ENCODE measurements at places on chromosomes 2 and 18. TPM values are rescaled to one million over a fixed set of nuclear protein-coding genes. Genes with fewer than 3 reads are reported as not detected.

The LAMA1 gene
- total RNA-seq: 2.6 TPM

The CDCA7 gene
- total RNA-seq: 0.80 TPM

The SLC38A11 gene
- total RNA-seq: not detected

The ZC3H6 gene
- 19.2 TPM for total RNA-seq

The LMAN2L gene
- 29.4 TPM for total RNA-seq

The SKOR2 gene
- not detected for total RNA-seq

The CD8B2 gene
- total RNA-seq: not detected

The DSC1 gene
- total RNA-seq: not detected

The NEB gene
- total RNA-seq: 0.20 TPM

The PLGLB2 gene
- total RNA-seq: 1.1 TPM

The C2orf81 gene
- 5.4 TPM for total RNA-seq

The CTAGE1 gene
- total RNA-seq: not detected

The PROC gene
- 1.1 TPM for total RNA-seq

The RPRD1A gene
- 41.3 TPM for total RNA-seq

The TEKT4 gene
- total RNA-seq: 0.18 TPM

The PRSS56 gene
- not detected for total RNA-seq

The MFSD2B gene
- not detected for total RNA-seq

The RAD51AP2 gene
- 0.23 TPM for total RNA-seq

The FBLN7 gene
- 0.18 TPM for total RNA-seq

The TMBIM1 gene
- total RNA-seq: 80.6 TPM

The IL1R1 gene
- total RNA-seq: 6.5 TPM

The PROM2 gene
- total RNA-seq: 4.9 TPM

The TMEM247 gene
- not detected for total RNA-seq

The HRH4 gene
- total RNA-seq: not detected

The GPR55 gene
- not detected for total RNA-seq

The SIX3 gene
- not detected for total RNA-seq

The GALNT14 gene
- total RNA-seq: 1.5 TPM

The UCN gene
- total RNA-seq: 2.8 TPM

The SCYGR2 gene
- not detected for total RNA-seq

The EHD3 gene
- 3.5 TPM for total RNA-seq

The SLC9A4 gene
- 0.10 TPM for total RNA-seq

The ZNF236 gene
- total RNA-seq: 15.4 TPM

The RAX gene
- not detected for total RNA-seq

The SLC4A3 gene
- 98.5 TPM for total RNA-seq

The PLEK gene
- total RNA-seq: 5.1 TPM

The TOGARAM2 gene
- 21.1 TPM for total RNA-seq

The CFC1 gene
- not detected for total RNA-seq
